Activated T-cell treated with anti-CD3 and anti-CD28 coated beads, Interleukin-2, amount 50 U/mL, for 4 hours (primary cell): ENCODE measurements at places on chromosomes 11 and 22. TPM values are rescaled to one million over a fixed set of nuclear protein-coding genes. Genes with fewer than 3 reads are reported as not detected.

GRCh38 chr22:30390974-30391691 lies 3.9 kb upstream of the RNF215 start:
- DNase-seq, result peak; percentile 77

ACO2 gene
- 133 TPM for total RNA-seq

DNA sequence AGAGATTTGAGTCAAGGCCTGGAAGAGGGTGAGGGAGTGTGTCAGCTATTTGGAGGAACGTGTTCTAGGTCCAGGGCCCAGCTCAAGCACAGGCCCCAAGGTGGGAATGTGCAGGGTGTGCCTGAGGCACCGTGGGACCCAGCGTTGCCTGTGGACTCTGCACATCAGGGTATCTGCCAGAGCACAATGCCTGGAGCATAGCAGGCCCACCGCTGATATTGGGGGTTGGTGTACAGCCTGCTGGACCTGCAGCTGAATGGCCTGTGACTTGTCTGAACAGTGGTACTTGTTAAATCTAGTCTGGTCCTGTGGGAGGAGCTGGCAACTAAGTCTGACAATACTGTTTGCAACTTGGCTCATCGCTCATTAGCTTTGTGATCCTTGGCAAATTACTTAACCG lies 131.7 kb downstream of the GRIK4 start:
- DNase-seq, result no peak

CSNK2A3 gene
- total RNA-seq, result 1.1 TPM
